ENCODE measurements at places on chromosomes 2 and 18. TPM values are rescaled to one million over a fixed set of nuclear protein-coding genes. Genes with fewer than 3 reads are reported as not detected.

The ASTL gene
- total RNA-seq: 0.59 TPM

The MTERF4 gene
- total RNA-seq: 159 TPM

- H3K27me3 ChIP-seq: no peaks in the 10 kb centered on the region
- H3K4me3 ChIP-seq: no peak overlapping the region
- no peak overlapping the region for H3K27ac ChIP-seq
- no peaks in the 10 kb centered on the region for H3K4me1 ChIP-seq
- no peaks in the 10 kb centered on the region for H3K36me3 ChIP-seq
Measured at GRCh38 chr2:226310146-226310545, 489.5 kb downstream of the IRS1 start.

DNA sequence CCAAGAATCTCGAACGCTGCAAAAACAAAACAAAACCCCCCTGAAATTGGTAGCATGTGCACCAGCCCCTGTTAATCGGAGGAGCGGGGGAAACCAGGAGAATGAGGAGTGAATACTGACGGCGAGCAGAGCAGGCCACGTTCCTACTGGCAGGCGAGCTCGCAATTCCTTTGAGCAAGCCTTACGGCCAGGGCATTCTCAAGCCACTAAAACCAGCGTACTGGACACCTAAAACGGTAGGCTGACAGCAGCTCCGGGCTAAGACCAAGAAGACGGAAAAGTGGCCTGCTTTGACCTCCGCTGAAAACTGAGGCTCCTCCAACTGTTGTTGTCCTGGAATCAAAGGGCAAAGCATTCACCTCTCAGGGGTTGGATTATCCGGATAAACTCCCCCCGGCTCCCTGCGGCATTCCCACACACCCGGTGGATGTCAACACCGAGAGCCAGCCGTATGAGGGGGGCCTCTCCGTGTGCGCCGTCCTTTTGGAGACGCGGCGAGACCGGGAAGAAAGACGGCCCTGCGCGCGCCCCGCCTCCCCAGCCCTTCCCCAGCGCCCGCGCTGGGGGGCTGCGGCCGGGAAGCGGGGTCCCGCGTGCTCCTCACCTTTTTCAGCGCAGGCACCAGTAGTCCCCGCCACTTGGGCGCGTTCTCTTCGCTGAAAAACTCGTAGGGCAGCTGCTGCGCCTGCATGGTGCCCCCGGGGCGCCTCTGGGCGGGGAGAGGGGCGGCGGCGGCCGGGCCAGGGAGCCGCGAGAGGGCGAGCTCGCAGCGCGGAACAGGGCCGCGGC is 925 bp downstream of the SOS1 start:
- H3K27ac ChIP-seq: peak overlapping the region; percentile 44
- H3K4me1 ChIP-seq: peaks cover 37% of the 10 kb centered on the region
- peaks cover 15% of the 10 kb centered on the region for H3K36me3 ChIP-seq
- H3K27me3 ChIP-seq: no peaks in the 10 kb centered on the region

The REG3A gene
- total RNA-seq: not detected

GRCh38 chr2:128245813-128246212 is 72.9 kb downstream of the HS6ST1 start:
- H3K27ac ChIP-seq: no peak overlapping the region
- DNase-seq: no peak
- H3K27me3 ChIP-seq: no peaks in the 10 kb centered on the region

The M1AP gene
- total RNA-seq: not detected

- no peaks in the 10 kb centered on the region for H3K27me3 ChIP-seq
- DNase-seq: no peak
- no peaks in the 10 kb centered on the region for H3K4me1 ChIP-seq
- no peak overlapping the region for H3K27ac ChIP-seq
- H3K4me3 ChIP-seq: no peak overlapping the region
Measured at GRCh38 chr2:40128796-40129195, 323.1 kb downstream of the SLC8A1 start.

GRCh38 chr2:64025741-64026140 is 6.5 kb upstream of the VPS54 start:
- H3K4me1 ChIP-seq: no peaks in the 10 kb centered on the region
- no peak overlapping the region for H3K27ac ChIP-seq
- no peaks in the 10 kb centered on the region for H3K36me3 ChIP-seq
- no peak overlapping the region for H3K4me3 ChIP-seq

DNA sequence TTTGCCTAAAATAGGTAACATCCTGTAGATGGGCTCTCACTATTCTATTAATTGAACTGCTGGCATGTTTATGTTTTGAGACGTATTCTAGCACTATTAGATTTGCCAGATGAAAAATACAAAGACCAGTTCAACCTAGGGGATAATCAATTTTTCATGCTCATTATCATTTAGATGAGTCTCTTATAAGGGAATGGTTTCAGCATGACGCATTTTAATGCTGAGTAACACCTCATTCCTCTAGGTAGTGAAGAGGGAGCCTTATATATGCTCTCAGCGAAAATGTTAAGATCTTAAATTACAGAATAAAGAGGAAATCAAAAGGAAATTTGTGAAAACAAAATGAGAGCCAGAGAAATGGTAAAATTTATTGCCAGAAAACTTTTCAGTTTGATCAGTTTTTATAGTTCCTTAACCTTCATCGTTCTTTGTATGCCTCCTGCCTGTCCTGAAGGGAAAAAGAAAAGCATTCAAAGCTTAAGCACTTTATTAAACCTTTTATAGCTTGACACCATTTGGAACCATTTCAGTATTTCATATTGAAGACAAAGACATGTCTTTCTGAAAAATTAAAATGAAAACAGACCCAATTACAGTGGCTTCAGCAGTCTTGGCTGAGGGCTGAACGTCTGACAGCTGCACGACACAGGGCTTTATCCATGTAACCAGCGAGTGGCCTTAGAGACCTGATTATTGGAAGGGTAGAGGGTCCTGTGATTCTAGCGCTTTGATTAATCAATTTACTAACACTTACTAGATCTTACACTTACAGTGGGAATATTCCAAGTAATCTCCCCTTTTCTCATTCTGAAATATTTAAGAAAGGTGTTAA is 112.8 kb downstream of the ADCYAP1 start:
- H3K27me3 ChIP-seq: no peaks in the 10 kb centered on the region
- H3K27ac ChIP-seq: no peak overlapping the region
- H3K4me1 ChIP-seq: no peaks in the 10 kb centered on the region
- H3K4me3 ChIP-seq: no peak overlapping the region

- no peaks in the 10 kb centered on the region for H3K4me1 ChIP-seq
- no peaks in the 10 kb centered on the region for H3K27me3 ChIP-seq
- H3K27ac ChIP-seq: no peak overlapping the region
- H3K4me3 ChIP-seq: no peak overlapping the region
- no peaks in the 10 kb centered on the region for H3K36me3 ChIP-seq
Measured at GRCh38 chr2:19753818-19754217, 148.0 kb downstream of the TTC32 start.

The ARHGEF33 gene
- total RNA-seq: 0.20 TPM

- H3K27me3 ChIP-seq: no peaks in the 10 kb centered on the region
- no peak for DNase-seq
- H3K27ac ChIP-seq: no peak overlapping the region
- H3K4me1 ChIP-seq: no peaks in the 10 kb centered on the region
- H3K36me3 ChIP-seq: no peaks in the 10 kb centered on the region
Measured at GRCh38 chr2:162118166-162119031, 33.6 kb downstream of the GCG start.

- H3K4me1 ChIP-seq: no peaks in the 10 kb centered on the region
- no peak overlapping the region for H3K27ac ChIP-seq
- no peaks in the 10 kb centered on the region for H3K36me3 ChIP-seq
- H3K4me3 ChIP-seq: no peak overlapping the region
Measured at GRCh38 chr2:239735131-239735828, 289.9 kb downstream of the NDUFA10 start.

DNA sequence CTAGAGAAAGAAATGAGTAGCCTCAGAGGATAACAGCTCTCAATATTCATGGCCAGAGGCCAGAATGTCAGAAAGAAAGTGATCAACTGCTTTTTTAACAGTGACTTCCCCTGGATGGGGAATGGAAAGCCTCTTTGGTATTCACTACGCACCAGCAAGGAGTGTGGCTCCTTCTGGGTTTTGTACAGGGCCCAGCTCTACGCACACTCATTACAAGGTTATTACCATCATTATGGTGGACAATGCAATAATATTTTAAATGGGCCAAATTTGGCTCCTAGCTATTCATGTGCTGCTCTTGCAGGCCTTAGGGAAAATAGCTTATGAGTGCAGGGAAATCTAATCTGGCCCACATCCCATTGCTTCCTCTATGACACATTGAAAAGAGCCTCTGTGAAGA is 1149.5 kb upstream of the FANCL start:
- H3K27me3 ChIP-seq: no peaks in the 10 kb centered on the region
- no peaks in the 10 kb centered on the region for H3K4me1 ChIP-seq
- H3K4me3 ChIP-seq: no peak overlapping the region

GRCh38 chr18:23661735-23662308 is 889 bp downstream of the ANKRD29 start:
- H3K4me1 ChIP-seq: peaks cover 21% of the 10 kb centered on the region
- no peak overlapping the region for H3K4me3 ChIP-seq
- H3K27ac ChIP-seq: no peak overlapping the region
- DNase-seq: no peak
- peaks cover 26% of the 10 kb centered on the region for H3K27me3 ChIP-seq

The TPGS2 gene
- total RNA-seq: 53.7 TPM

DNA sequence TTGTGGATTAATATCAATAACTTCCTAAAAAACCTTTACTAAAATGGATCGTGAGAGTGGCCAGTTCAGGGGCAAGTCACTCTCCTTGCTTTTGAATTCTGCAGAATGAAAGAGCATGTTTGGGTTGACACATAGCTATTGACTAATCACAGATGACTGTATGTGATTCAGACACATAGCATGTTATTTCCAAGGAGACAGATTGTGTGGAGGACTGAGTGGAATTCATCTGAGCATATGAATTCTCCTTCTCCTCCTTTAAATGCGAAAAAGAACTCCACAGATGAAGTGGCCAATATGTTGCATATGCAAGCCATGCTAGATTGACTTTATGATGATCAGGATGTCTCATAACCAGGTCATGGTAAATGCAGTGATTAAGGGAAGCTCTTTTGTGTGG is 249.4 kb upstream of the FAM98A start:
- DNase-seq: no peak
- no peak overlapping the region for H3K4me3 ChIP-seq
- no peak overlapping the region for H3K27ac ChIP-seq
- no peaks in the 10 kb centered on the region for H3K36me3 ChIP-seq
- H3K27me3 ChIP-seq: no peaks in the 10 kb centered on the region

DNA sequence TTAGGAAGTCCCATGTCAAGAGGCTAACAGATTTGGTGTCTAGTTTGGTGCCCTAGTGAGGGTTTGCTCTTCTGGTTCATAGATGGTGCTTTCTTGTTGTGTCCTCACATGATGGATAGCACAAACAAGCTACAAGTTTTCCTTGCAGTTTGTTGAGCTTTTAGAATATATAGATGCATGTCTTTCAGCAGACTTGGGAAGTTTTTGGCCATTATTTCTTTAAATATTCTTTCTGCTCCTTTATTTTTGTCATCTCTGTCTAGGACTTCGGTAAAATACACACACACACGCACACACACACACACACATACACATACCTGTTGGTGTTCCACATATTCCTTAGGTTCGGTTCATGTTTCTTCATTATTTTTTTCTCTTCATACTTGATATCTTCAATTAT is 81.5 kb upstream of the TEX51 start:
- H3K4me1 ChIP-seq: no peaks in the 10 kb centered on the region
- no peak for DNase-seq
- no peaks in the 10 kb centered on the region for H3K27me3 ChIP-seq
- no peak overlapping the region for H3K27ac ChIP-seq

DNA sequence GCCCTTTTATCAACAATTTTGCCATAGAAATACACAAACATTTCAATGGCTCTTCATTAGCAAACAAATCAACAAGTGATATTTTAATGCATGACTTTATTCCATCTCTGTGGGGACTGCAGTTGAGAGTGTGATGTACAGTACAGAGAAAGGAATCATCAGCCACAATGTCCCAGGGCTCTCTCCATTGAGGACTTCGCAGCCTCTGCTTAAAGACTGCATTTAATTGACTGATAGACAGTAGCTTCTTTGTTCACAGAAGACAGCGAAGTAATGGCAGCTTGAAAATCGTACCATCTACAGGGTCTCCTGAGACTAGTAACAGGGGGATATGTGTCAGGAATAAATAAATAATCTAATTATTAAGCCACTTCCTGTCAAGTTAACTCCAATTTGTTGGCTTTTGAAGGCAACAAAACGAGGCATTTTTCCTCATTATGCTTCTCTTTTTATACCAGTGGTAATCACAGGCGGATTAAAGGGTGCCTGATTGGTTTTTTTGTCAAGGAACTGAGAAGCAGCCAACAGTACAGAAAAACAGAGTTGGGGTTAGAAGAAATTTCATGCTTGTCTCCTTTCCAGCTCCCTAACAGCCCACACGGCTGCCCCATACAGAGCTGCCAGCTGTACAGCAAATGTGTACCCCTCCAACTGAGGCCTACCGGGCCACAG is 164.3 kb downstream of the ZNF521 start:
- H3K27ac ChIP-seq: no peak overlapping the region
- no peaks in the 10 kb centered on the region for H3K36me3 ChIP-seq
- no peaks in the 10 kb centered on the region for H3K27me3 ChIP-seq
- no peak overlapping the region for H3K4me3 ChIP-seq

GRCh38 chr2:8849327-8849726 is 11.9 kb upstream of the KIDINS220 start:
- peaks cover 7% of the 10 kb centered on the region for H3K27me3 ChIP-seq
- H3K4me3 ChIP-seq: no peak overlapping the region
- no peaks in the 10 kb centered on the region for H3K36me3 ChIP-seq
- no peak overlapping the region for H3K27ac ChIP-seq

- H3K27me3 ChIP-seq: no peaks in the 10 kb centered on the region
- H3K27ac ChIP-seq: no peak overlapping the region
- H3K36me3 ChIP-seq: no peaks in the 10 kb centered on the region
- no peak overlapping the region for H3K4me3 ChIP-seq
Measured at GRCh38 chr2:222434204-222434603, 9.9 kb downstream of the SGPP2 start.

GRCh38 chr2:204177977-204178522 is 241.5 kb downstream of the ICOS start:
- no peak overlapping the region for H3K27ac ChIP-seq
- no peak overlapping the region for H3K4me3 ChIP-seq
- no peaks in the 10 kb centered on the region for H3K4me1 ChIP-seq
- H3K36me3 ChIP-seq: no peaks in the 10 kb centered on the region
- H3K27me3 ChIP-seq: no peaks in the 10 kb centered on the region
- peak; percentile 5 for DNase-seq

The CYP1B1 gene
- 0.89 TPM for total RNA-seq

DNA sequence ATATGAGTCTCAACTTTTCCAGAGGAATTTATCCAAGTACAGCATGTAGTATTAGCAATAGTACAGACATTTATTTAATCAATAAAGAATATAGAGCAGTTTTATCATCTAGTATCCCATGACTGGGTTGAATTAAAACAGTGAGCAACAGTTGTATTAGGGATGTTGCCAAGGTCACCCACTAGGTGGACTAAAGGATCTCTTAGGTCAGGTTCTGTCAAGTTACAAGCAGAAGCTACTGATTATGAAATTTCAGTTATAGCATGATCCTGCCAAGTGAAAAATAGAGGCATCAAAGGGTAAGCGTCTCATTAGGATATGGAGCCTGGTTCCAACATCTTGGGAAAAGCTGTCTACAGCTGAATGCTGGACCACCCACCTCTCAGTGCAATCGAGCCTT is 52.1 kb upstream of the LAPTM4A start:
- no peak overlapping the region for H3K4me3 ChIP-seq
- H3K27ac ChIP-seq: no peak overlapping the region
- peaks cover 5% of the 10 kb centered on the region for H3K4me1 ChIP-seq

The PPP1R1C gene
- not detected for total RNA-seq

The PKDCC gene
- not detected for total RNA-seq

The CDH19 gene
- total RNA-seq: not detected

The TFCP2L1 gene
- total RNA-seq: 0.05 TPM

GRCh38 chr18:56302156-56302555 is 336.2 kb downstream of the TXNL1 start:
- no peaks in the 10 kb centered on the region for H3K36me3 ChIP-seq
- no peaks in the 10 kb centered on the region for H3K4me1 ChIP-seq
- H3K27me3 ChIP-seq: no peaks in the 10 kb centered on the region
- H3K27ac ChIP-seq: no peak overlapping the region

All from B cell (primary cell).